ENCODE measurements at places on chromosomes 2 and 18.
A peak's percentile ranks its signal among the peaks of the same experiment; 100 is the strongest.

DNA sequence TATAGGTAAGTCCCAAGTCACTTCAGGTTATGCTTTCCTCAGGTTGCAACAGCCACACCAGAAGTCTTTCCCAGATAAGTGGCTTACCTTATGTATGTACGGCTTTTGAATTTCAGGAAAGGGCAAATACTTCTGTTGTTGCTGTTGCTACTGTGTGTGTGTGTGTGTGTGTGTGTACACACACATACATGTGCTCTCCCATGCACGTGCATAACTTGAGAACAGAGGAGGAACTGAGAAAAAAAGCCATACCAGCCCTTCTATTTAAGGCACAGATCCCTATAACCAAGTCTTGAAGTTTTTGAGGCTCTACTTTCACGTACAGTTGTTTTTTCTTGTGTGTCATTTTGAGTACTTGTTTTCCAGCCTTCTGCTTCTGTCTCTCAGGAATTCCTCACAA is 62.4 kb downstream of the WDPCP start:
- H3K4me1 ChIP-seq, result no peaks in the 10 kb centered on the region
- H3K27me3 ChIP-seq, result no peaks in the 10 kb centered on the region
- H3K4me3 ChIP-seq, result no peak overlapping the region
- no peaks in the 10 kb centered on the region for H3K36me3 ChIP-seq
- DNase-seq, result no peak

GRCh38 chr2:208265371-208265800 is 669 bp upstream of the PIKFYVE start:
- peak overlapping the region; percentile 13 for H3K4me3 ChIP-seq
- H3K36me3 ChIP-seq, result no peaks in the 10 kb centered on the region
- no peaks in the 10 kb centered on the region for H3K27me3 ChIP-seq
- no peak for DNase-seq
- peak overlapping the region; percentile 85 for H3K27ac ChIP-seq

GRCh38 chr2:195737511-195738325 is 80.7 kb downstream of the SLC39A10 start:
- DNase-seq, result peak; percentile 57
- no peaks in the 10 kb centered on the region for H3K27me3 ChIP-seq
- no peak overlapping the region for H3K4me3 ChIP-seq

DNA sequence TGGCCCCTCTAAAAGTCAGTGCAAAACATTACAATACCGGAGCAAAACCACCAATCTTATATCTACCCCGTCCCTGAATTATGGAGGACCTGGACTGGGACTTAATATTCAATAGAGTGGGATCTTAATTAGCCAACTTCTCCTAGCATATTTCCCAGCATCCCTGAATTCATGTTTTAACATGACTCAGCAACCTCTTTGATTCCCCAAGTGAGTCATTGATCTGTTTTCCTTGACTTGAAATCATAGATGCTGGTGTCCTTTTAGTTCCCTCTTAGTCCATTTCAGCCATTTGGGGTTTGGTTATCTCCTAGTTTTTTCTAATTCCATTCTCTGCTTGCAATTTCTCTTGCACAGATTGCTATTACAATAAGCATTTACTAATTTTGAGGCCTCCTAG is 677.7 kb upstream of the CELF4 start:
- H3K4me1 ChIP-seq, result no peaks in the 10 kb centered on the region
- no peak overlapping the region for H3K4me3 ChIP-seq
- no peaks in the 10 kb centered on the region for H3K36me3 ChIP-seq
- no peak for DNase-seq

GRCh38 chr18:13026583-13027270 is 35.6 kb downstream of the CEP192 start:
- H3K27ac ChIP-seq, result no peak overlapping the region
- DNase-seq, result peak; percentile 71
- H3K4me1 ChIP-seq, result peaks cover 2% of the 10 kb centered on the region
- H3K36me3 ChIP-seq, result peaks cover 5% of the 10 kb centered on the region
- no peak overlapping the region for H3K4me3 ChIP-seq
- H3K27me3 ChIP-seq, result no peaks in the 10 kb centered on the region

DNA sequence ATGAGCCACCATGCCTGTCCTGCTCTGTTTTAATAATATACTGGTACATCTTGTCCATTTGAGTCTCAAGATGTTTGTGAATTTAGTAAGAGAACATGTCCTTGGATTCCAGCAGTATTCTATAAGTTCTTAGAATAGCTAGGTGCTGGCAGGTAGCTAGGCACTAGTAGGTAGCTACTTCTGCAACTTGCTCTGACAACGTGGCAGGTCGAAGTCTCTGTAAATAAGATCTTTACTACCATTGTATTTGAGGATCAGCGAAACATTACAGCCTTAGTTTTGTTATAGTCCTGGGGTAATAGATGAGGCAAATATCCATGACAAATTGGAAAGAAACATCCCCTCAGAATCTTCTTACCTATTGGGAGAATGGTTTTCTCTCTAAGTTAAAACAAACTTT is 14.2 kb upstream of the PRELID3A start:
- H3K27ac ChIP-seq, result no peak overlapping the region
- no peaks in the 10 kb centered on the region for H3K36me3 ChIP-seq
- no peak for DNase-seq
- H3K4me3 ChIP-seq, result no peak overlapping the region
- H3K4me1 ChIP-seq, result no peaks in the 10 kb centered on the region

Measured in endothelial cell of umbilical vein (primary cell).